ENCODE measurements at places on chromosomes 3 and 15. TPM values are rescaled to one million over a fixed set of nuclear protein-coding genes. Genes with fewer than 3 reads are reported as not detected.
A peak's percentile ranks its signal among the peaks of the same experiment; 100 is the strongest.

- DNase-seq, result peak; percentile 30
- no peak overlapping the region for H3K27ac ChIP-seq
- peaks cover 5% of the 10 kb centered on the region for H3K36me3 ChIP-seq
- no peak overlapping the region for H3K4me3 ChIP-seq
These were observed 19.2 kb downstream of the BLOC1S6 start for GRCh38 chr15:45606413-45606812.

- no peak for DNase-seq
- H3K4me1 ChIP-seq, result no peaks in the 10 kb centered on the region
- no peak overlapping the region for H3K4me3 ChIP-seq
- H3K27ac ChIP-seq, result no peak overlapping the region
These were observed 757 bp downstream of the VWA5B2 start for GRCh38 chr3:184230081-184230602.

DNA sequence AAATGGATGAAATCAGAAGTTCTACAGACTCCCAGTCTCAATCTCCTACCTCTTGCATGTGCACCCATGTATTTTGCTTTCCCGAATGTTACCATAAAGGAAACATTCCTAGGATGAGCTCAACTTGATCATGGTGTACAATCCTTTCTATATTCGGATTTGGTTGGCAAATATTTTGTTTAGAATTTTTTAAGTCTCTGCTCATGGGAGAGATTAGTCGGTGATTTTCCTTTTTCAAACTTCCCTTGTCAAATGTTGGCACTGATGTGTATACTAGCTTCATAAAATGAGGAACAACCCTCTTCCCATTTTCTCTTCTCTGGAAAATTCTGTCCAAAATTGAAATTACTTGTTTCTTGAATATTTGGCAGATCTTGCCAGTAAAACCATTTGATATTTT, 317.6 kb upstream of the RASGRP1 start:
- H3K4me1 ChIP-seq, result peaks cover 29% of the 10 kb centered on the region
- no peak overlapping the region for H3K4me3 ChIP-seq
- H3K27ac ChIP-seq, result no peak overlapping the region
- H3K36me3 ChIP-seq, result no peaks in the 10 kb centered on the region
- no peak for DNase-seq

DNA sequence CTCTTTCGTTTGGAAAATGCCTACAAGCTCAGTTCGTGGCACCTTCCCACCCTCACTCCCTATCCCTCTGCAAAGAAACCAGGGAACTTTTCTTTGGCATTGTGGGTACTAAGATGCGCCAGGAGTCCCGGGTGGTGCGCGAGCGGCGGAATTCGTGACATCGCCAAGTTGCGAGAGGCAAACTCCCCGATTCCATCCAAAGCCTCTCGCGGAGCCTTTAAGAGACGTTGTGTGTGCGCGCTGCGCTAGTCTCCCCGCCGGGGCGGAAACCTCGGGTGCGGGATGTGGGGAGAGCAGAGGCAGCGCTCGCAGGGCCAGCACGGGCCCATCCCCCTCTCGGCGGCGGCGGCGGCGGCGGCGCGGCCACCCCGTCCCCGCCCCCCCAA, 443 bp upstream of the NR2F2 start:
- peaks cover 3% of the 10 kb centered on the region for H3K4me1 ChIP-seq
- H3K4me3 ChIP-seq, result peak overlapping the region; percentile 67
- H3K36me3 ChIP-seq, result peaks cover 29% of the 10 kb centered on the region
- peak; percentile 89 for DNase-seq

DNA sequence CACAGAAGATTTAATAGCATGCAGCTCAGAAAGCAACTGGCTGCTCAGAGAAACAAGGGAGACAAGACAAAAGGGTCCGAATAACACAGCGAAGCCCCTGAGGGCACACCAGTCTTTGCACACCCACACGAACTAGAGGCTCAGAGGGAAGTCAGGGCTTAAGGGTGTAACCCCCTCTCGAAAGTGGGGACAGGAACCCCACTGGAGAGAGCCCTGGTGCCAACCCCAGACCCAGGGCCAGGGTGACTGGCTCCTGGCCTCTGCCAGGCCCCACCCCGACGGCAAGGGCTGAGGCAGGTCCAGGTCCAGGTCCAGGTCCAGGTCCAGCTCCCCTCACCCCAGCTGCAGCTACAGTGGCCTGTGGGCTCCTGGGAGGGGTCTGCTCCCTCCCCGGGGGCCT, 10.5 kb upstream of the PRR23E start:
- peaks cover 2% of the 10 kb centered on the region for H3K27me3 ChIP-seq
- H3K4me1 ChIP-seq, result no peaks in the 10 kb centered on the region
- H3K36me3 ChIP-seq, result no peaks in the 10 kb centered on the region
- no peak overlapping the region for H3K27ac ChIP-seq
- DNase-seq, result no peak

GRCh38 chr15:57726411-57726810, 19.9 kb downstream of the POLR2M start:
- H3K27ac ChIP-seq, result no peak overlapping the region
- no peaks in the 10 kb centered on the region for H3K4me1 ChIP-seq
- no peaks in the 10 kb centered on the region for H3K27me3 ChIP-seq
- no peaks in the 10 kb centered on the region for H3K36me3 ChIP-seq

- peak overlapping the region; percentile 86 for H3K27ac ChIP-seq
- H3K4me3 ChIP-seq, result no peak overlapping the region
- H3K27me3 ChIP-seq, result no peaks in the 10 kb centered on the region
- H3K4me1 ChIP-seq, result peaks cover 26% of the 10 kb centered on the region
- peaks cover 7% of the 10 kb centered on the region for H3K36me3 ChIP-seq
These were observed 7.4 kb downstream of the EDEM1 start for GRCh38 chr3:5194801-5195509.

GRCh38 chr15:53397041-53397616, 362.3 kb downstream of the WDR72 start:
- H3K27me3 ChIP-seq, result no peaks in the 10 kb centered on the region
- H3K4me1 ChIP-seq, result no peaks in the 10 kb centered on the region
- DNase-seq, result no peak

DNA sequence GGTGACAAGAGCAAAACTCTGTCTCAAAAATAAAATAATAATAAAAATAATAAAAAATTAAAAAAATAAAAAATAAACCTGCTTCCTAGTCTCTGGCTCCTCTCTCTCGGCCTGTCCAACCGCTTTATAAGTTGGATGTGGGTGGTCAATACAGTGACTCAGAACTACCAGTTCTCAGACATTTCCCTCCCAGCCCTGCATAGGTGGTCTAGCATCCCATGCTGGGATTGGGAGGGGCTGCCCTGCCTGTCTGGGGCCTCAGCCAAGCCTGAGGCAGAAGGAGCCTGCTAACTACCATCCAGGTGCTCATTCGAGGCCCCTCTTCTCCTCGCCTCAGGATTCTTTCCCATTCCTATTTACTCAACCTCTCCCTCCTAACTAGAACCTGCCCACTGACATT, 33.3 kb upstream of the BLM start:
- H3K4me3 ChIP-seq, result no peak overlapping the region
- DNase-seq, result no peak
- H3K4me1 ChIP-seq, result peaks cover 20% of the 10 kb centered on the region
- H3K27ac ChIP-seq, result no peak overlapping the region
- H3K27me3 ChIP-seq, result no peaks in the 10 kb centered on the region

- peaks cover 3% of the 10 kb centered on the region for H3K4me1 ChIP-seq
- H3K27me3 ChIP-seq, result no peaks in the 10 kb centered on the region
- no peak overlapping the region for H3K4me3 ChIP-seq
- no peaks in the 10 kb centered on the region for H3K36me3 ChIP-seq
These were observed 259.2 kb downstream of the LSAMP start for GRCh38 chr3:116186049-116186448.

DNA sequence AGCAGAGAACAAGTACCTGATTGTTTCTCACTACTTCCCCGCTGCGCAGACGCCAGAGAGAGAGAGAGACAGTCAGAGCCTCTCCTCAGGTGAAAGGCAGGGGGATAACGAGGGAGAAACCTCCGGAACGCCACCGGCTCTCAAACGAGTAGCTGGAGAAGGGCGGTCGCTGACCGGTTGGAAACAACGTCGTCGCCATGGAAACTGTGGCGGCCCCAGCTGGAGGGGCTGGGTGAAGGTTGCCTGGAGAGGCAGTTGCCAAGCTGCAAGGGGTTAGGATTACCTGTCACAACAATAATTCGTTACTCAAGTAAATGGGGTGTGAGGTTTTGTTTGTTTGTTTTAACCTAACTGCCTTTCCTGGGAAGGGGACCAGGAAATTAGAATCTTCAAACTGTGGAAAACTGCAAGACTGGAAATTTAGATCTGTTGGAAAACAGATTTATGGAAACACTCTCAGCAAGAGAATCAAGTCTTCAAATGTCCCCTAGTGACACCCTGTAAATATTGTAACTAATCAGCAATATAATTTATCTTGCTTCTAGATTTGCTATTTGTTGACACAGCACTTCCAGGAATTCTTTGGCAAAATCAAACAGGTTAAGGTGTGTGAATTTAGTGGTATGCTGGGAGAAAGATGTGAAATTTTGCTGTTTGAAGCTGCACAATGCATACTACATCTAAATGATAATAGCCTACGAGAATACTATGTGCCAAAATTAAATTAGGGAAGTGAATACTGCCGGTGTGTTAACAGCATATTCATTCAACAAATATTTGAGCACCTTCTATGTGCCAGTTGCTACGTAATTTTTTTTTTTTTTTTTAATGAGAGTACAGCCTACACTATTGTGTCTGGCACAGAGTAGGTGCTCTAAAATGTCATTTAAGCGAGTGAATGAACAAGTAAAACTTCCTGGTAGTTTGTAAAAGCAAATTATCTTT, at the start of gene DNAH12:
Gene DNAH12, minus strand, starts transcription at position 164 of the 945 bp plus-strand sequence. CDS start 1,474 bp downstream, outside the sequence.
- no peaks in the 10 kb centered on the region for H3K27me3 ChIP-seq
- H3K4me3 ChIP-seq, result peak within 1 kb of the TSS; percentile 15
- H3K36me3 ChIP-seq, result no peaks in the 10 kb centered on the region
- DNase-seq, result no peak
- H3K27ac ChIP-seq, result no peak within 1 kb of the TSS

- peaks cover 5% of the 10 kb centered on the region for H3K36me3 ChIP-seq
- H3K4me3 ChIP-seq, result no peak overlapping the region
- no peak overlapping the region for H3K27ac ChIP-seq
- peak; percentile 39 for DNase-seq
- peaks cover 1% of the 10 kb centered on the region for H3K4me1 ChIP-seq
- peaks cover 4% of the 10 kb centered on the region for H3K27me3 ChIP-seq
These were observed 13.0 kb downstream of the MRPL46 start for GRCh38 chr15:88454236-88454635.

DNA sequence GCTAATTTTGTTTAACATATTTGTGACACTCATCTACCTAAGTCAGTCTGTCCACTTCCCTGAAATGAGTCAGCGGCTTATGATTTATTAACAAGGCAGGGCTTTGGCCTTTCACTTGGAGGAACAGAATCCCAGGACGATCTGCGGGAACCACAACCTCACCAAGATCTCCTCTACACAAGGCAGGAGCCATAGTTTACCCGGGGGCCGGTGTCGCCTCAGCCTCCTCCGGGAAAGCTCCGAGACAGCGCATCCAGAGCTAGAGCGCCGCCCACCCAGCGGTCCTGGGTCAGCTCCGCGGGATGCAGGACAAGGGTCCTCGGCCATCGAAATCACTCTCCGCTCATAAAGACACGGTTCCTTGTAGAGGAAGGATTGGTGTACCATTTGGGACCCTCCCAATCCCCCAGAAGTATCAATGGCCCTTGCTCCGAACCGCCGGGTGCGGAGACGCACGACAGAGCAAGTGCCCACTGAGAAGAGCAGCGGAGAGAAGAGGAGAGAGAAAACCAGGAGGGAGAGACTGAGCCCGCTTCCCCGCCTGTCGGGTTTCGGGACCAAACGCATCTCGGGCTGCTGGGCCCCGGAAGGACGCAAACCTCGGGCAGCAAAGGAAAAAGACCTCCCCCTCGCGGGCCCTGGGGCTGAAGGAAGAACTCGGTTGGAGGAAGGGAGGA, 13.1 kb upstream of the ALCAM start:
- H3K27ac ChIP-seq, result peak overlapping the region; percentile 71
- no peaks in the 10 kb centered on the region for H3K36me3 ChIP-seq
- peaks cover 12% of the 10 kb centered on the region for H3K4me1 ChIP-seq
- peak; percentile 64 for DNase-seq
- peak overlapping the region; percentile 37 for H3K4me3 ChIP-seq

- H3K4me3 ChIP-seq, result no peak overlapping the region
- H3K27ac ChIP-seq, result no peak overlapping the region
- no peak for DNase-seq
These were observed 4.1 kb downstream of the PXYLP1 start for GRCh38 chr3:141235661-141236171.

- no peak for DNase-seq
- H3K27me3 ChIP-seq, result peaks cover 11% of the 10 kb centered on the region
- no peaks in the 10 kb centered on the region for H3K36me3 ChIP-seq
- H3K4me3 ChIP-seq, result no peak overlapping the region
These were observed 78.3 kb upstream of the HES1 start for GRCh38 chr3:194057570-194058188.

GRCh38 chr15:42191610-42192346, 16.3 kb downstream of the VPS39 start:
- H3K4me1 ChIP-seq, result no peaks in the 10 kb centered on the region

- H3K4me1 ChIP-seq, result no peaks in the 10 kb centered on the region
- DNase-seq, result peak; percentile 71
- H3K36me3 ChIP-seq, result no peaks in the 10 kb centered on the region
- no peak overlapping the region for H3K4me3 ChIP-seq
These were observed 131.6 kb downstream of the AQP9 start for GRCh38 chr15:58269455-58270414.

DNA sequence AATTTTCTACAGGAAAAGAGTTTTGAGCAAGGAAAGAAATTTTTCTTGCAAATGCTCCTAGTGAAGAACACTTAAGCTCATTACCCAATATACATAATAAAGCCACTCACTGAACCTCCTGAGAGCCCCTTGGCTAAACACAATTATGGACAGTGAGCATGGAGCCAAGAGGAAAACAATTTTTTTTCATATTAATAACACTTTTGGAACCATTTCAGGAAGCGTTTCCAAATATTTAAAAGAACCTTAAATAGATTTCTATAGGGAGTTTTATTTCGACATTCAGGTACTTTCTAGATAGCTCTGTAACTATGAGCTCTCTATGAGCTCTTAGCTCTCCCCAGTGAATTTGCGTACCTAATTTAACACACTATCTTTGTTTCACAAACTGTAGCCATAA, 581.1 kb downstream of the ZNF385D start:
- no peak overlapping the region for H3K4me3 ChIP-seq
- no peaks in the 10 kb centered on the region for H3K27me3 ChIP-seq
- DNase-seq, result no peak

DNA sequence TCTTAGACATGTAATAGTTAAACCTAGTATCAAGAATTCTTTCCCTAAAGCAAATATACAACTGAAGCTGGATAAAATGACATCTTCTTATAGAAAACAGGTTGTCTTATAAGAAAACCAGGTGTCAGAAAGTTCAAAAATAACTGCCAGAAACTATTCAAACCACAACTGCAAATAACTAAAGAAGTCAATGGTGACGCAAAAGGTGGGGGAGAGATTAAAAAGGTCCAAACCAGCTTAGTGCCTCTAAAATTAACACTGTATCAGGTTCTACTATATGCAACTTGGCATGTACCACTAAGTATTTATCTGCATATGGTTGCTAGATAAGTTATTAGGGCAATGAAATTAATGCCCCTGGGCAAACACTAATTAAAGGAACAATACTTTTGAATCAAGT, 136.8 kb downstream of the TBL1XR1 start:
- no peak for DNase-seq
- H3K27ac ChIP-seq, result no peak overlapping the region
- no peak overlapping the region for H3K4me3 ChIP-seq
- H3K4me1 ChIP-seq, result peaks cover 5% of the 10 kb centered on the region

The SLC28A1 gene
- not detected for polyA plus RNA-seq

The SCAANT1 gene
- not detected for polyA plus RNA-seq

The CPN2 gene
- polyA plus RNA-seq, result 0.07 TPM

The DPPA2 gene
- not detected for polyA plus RNA-seq

The CADPS gene
- polyA plus RNA-seq, result not detected

The EXOSC7 gene
- polyA plus RNA-seq, result 61.6 TPM

All from IMR-90 (cell line).